Left ventricle myocardium superior (tissue), 1 donor: ENCODE measurements at places on chromosomes 4 and X.

DNA sequence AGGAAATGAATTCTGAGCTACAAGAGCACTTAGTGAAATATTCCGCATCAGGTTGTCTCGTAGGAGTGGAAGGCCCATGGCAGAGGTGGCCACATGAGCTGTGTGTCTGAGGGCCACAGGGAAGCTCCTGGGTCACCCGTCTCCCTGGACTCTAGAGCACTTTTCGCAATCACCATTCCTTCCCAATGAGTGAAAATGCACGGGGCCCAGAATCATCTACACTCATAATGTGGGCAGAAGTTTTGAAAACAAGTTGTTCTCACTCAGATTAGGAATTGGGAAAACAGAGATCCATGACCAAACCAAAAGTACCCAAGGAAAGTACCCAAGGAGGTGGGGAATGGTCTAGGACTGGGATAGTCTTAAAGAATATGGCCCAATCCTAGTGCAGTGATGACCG is 94.4 kb downstream of the SCD5 start:
- no peak for DNase-seq

DNA sequence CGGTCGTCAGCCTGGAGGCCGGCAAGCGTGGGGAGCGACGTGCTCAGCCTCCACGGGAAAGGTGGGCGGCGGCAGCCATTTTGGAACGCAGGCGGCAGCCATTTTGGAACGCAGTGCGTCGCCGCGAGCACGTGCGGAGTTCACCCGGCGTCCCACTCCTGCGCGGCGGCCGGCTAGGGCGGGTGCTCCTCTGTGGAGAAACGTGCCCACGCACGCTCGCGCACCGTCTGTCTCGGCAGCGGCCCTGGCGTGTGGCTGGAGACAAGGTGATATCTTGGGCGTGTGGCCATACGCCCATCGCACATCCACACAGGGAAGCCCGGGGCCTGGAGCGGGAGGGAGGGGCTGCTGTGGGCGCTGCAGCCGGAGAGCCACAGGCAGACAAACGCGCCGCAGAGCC is 21.1 kb downstream of the CPLX1 start:
- no peak for DNase-seq

DNA sequence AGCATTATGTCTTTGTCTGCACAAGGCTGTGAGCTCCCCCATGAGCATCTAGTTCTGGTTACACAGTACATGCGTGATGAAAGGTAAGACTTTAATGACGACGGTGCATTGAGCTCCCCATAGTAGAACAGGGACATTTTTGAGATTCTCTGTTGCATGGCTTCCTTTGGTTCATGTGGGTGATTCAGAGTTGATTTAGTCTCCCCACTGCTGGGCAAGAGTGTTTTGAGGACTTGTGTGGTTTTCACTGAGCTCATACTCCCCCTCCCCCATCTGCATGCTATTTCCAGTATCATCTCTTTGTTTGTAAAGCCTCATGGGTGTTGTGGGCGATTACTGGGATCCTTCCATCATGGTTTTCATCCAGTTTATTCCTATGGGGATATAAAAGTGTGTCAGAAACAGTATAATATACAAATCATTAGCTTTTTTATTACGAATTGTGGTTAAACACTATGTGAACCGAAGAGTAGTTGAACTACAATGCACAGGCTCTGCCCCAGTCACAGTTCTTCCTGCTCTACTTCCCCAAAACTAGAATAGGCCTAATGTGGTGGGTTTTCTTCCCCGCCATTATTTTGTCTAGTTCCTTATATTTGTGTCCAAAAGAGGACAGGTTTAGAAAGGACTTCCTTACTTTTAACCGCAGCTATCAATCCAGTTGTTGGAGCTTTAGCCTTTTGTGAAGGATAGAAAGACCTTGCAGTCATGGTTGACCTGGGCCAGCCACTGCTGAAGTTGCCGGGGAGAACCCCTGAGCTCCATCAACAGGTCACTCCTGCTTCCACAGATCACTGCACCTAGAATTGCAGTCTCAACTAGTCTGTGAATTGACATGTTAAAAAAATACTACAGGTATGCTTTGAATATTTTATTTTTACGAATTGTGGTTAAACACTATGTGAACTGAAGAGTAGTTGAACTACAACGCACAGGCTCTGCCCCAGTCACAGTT is 30.4 kb downstream of the KIT start:
- no peak for DNase-seq

DNA sequence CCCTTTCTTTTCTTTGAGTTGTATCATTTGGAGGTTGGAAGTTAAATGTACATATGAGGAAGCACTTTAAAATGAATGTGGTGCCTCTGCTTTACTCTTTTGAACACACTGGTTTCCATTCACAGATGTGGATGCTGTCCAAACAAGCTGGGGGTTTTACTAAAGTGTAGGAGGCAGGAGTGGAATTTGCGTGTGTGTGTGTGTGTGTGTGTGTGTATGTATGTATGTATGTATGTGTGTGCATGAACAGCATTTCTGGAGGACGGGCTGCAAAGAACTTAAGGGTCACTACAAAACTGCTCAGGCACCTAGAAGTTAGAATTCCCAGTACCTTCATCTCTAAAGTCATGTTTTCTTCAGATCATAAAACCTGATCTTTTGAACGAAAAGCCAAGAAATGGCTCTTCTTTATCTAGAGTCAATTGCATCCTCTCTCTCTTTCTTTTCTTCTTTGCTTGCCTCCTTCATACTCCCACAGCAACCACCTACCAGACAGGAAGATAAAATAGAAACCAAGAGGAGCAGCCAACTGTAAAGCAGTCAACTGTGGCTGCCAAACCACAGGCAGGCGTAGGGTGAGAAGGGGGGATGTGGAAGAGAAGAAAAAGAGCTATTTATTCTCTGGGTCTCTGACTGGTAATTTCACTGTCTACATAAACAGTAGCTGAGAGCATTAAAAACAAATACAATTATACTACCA is 177.0 kb upstream of the RASGEF1B start:
- DNase-seq, result no peak

GRCh38 chrX:133746593-133746992 is 238.8 kb downstream of the GPC3 start:
- DNase-seq, result no peak

DNA sequence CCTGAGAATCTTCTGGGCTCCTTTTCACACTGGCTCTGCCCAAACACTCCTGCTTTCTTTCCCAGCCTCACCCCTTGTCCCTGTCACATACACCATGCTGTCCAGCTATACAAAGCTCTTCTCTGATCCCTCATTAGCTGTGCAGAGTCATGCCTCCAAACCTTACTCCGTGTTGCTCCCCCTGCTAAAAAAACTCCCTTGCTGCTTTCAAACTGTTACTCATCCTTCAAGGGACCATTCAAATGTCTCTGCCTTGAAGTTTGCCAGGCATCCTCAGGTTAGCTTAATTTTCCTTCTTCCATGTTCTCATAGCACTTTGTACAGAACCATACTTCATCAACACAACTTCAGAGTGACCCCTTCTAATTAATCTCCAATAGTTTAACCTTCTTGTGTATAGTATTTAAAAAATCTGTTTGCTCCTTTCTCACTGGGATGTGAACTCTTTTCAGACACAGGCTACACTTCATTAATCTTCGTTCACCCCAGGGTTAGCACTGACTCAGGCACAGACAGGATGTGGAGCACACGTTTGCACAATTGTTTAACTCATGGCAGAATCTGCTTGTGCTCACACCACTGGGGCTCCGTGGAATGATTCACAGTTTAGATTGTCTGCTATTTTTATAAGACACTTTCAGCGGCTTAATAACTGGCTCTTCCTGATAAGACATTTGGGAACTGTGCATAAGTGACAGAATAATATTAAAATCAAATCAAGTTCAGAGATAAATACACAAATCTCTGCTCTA is 21.4 kb upstream of the SEL1L3 start:
- DNase-seq, result no peak

GRCh38 chr4:153877898-153878297 is 89.0 kb upstream of the SFRP2 start:
- DNase-seq, result no peak

GRCh38 chr4:183118141-183118540 is 19.1 kb downstream of the WWC2 start:
- DNase-seq, result no peak
